ENCODE measurements at places on chromosomes 5 and 9. TPM values are rescaled to one million over a fixed set of nuclear protein-coding genes. Genes with fewer than 3 reads are reported as not detected.
A peak's percentile ranks its signal among the peaks of the same experiment; 100 is the strongest.

GRCh38 chr5:139746691-139747582 is 48.7 kb upstream of the PSD2 start:
- no peak for DNase-seq

- DNase-seq: no peak
Observed at GRCh38 chr9:72579190-72579589, 57.8 kb downstream of the TMC1 start.

NUTM2F gene
- not detected for total RNA-seq

LCN6 gene
- not detected for total RNA-seq

DNA sequence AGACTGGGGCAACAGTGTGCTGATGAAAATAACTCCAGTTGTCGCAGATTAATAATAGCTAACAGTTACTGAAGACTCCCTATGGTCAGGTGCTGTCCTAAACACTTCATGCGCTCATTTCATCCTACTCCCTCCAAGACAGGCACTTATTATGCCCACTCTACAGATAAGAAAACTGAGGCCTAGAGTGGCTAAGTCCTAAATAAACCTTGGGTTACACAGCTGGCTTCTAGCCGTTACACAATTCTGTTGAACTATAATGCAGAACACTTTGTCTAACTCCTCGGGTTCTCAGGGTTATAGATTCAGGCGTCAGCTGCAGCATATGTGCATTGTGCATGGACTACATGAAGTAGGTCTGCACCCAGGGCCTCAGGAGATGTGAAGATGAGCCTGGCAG is 103.9 kb downstream of the DAPK1 start:
- no peak for DNase-seq

- no peak for DNase-seq
Observed at GRCh38 chr5:33933723-33934169, 2.4 kb upstream of the RXFP3 start.

SEMA6A gene
- total RNA-seq: 8.5 TPM

- no peak for DNase-seq
Observed at GRCh38 chr5:127298656-127299055, 8.1 kb downstream of the MEGF10 start.

- DNase-seq: no peak
Observed at GRCh38 chr5:126137891-126138280, 285.3 kb upstream of the GRAMD2B start.

CCDC192 gene
- total RNA-seq: not detected

DNA sequence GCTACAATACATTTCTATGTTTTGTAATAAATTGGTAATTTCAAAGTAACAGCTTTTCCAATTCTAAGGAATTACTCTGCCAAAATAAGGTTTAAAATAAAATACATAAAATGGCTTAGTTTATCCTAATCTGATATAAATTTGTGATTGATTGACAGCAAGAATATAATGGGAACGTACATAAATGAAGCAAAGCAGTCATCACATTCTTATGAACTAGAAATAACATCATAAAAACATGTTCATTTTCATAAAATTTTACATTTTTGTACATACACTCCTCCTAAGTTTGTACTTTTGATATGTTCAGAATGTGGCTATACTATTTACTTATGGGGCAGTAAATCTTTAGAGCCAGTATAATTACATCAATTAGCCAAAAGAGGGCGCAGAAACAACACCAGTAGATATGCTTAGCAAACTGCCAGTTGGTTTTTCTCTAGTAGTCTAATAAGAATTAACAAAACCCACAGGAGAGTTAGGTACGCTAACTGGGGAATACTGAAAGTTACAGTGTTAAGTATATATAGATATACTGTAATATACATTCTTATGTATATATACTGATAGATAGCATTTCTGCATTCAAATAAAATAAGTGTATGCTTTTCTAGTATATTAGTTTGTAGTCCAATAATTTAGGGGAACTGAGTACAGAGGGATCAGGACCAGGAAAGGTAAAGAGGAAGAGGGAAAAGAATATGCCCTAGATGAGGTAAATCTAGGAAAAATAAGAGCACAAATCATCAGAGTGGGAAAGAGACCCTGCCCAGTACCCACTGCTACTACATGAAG is 76.8 kb downstream of the ZDHHC21 start:
- no peak for DNase-seq

- no peak for DNase-seq
Observed at GRCh38 chr5:137022725-137023124, 476.4 kb downstream of the SPOCK1 start.

GRCh38 chr5:122499585-122499984 is 187.5 kb downstream of the SNCAIP start:
- DNase-seq: no peak

TMEM215 gene
- total RNA-seq: not detected

DNA sequence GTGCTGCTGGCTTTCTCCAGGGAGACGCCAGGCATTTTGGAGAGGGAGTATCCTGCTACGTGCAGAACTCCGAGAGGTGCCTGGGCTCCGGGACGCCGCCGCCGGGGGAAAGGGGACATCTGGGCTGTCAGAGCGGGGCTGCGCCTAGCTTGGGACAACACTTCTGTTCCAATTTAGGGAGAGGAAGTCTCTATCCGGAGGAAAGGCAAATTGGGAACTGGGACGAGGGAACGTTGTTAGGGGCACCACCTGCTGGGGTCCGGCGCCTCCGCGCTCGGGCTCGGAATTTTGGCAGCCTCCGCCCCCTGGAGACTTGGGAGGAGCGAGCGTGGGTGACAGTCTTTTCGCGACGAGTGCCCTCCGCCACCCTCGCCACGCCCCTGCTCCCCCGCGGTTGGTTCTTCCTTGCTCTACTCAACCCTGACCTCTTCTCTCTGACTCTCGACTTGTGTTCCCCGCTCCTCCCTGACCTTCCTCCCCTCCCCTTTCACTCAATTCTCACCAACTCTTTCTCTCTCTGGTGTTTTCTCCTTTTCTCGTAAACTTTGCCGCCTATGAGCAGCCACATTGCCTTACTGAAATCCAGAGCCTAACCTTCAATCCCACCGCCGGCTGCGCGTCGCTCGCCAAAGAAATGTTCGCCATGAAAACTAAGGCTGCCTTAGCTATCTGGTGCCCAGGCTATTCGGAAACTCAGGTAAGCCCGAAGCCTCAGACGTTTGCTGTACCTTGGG is 1.6 kb downstream of the TSLP start:
- DNase-seq: peak; percentile 86

DNA sequence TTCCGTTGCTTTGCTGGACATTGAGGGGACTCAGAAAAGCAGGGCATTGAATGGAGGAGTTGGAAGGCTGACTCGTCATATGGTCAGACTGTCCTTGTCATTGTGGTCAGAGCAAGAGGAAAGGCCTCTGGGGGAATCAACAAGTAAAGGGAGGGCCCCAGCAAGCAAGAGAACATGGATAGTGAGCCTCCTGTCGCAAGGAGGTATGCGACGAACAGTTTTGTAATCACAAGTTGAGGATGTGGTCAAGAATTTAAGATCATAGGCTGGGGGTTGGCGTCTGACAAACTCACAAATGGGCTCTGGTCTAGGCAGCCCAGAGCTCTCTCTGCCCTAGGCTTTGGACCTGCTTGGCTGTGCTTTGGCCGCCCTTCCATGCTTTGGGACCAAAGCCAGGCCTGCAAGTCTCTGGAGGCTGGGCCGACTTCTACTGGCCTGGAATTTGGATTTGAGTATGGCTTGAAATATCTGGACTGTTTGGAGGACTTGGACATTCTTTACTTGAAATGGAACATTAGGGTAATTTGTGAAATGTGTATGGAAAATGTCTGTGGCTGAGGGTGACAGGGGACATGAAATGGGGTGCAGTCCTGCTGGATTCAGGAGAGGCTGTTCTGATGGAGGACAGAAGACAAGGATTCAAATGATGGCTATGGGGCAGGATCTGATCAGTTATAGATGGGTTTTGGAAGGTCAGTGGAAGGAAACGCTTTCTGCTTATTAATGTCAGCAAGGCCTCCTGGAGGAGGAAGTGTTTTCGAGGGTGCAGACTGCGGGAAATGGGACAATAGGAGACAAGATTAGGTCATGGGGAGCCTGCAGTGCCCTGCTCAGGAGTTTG is 19.2 kb upstream of the NDST1 start:
- peak; percentile 58 for DNase-seq

DNA sequence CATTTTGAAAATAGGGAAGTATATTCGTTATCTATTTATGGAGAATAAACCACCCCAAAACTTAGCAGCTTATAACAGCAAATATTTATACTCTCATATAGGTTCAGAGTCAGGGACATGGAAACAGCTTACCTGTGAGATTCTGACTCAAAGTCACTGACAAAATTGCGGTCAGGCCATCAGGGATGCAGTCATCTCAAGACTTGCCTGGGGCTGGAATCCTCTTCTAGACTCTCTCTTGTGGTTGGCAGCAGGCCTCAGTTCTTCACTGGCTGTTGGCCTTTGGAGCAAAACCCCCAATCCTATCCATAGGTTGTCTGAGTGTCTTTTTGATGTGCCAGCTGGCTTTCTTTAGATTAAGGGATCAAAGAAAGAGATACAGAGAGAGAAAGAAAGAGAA is 275.6 kb downstream of the SEC61B start:
- no peak for DNase-seq

GADD45G gene
- 15.7 TPM for total RNA-seq

- DNase-seq: no peak
Observed at GRCh38 chr9:135332979-135333748, 146.4 kb upstream of the PPP1R26 start.

GGTA1 gene
- total RNA-seq: 3.5 TPM

DNA sequence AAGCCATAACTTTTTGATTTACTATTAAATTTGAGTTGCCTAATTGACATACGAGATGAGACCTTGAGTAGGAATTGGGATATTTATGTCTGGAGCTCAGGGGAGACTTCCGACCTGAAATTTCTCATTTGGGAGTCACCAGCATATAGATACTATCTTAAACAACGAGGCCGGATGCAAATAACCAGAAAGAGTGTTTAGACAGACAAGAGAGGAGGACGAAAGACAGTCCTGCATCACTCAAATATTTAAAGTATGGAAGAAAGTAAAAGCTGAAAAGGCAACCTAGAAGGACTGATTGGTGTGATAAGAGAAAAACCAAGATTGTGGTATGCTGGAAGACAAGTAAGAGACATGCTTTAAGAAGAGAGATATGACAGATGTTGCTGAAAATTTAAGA is 675.0 kb upstream of the NUDT12 start:
- DNase-seq: no peak

DNA sequence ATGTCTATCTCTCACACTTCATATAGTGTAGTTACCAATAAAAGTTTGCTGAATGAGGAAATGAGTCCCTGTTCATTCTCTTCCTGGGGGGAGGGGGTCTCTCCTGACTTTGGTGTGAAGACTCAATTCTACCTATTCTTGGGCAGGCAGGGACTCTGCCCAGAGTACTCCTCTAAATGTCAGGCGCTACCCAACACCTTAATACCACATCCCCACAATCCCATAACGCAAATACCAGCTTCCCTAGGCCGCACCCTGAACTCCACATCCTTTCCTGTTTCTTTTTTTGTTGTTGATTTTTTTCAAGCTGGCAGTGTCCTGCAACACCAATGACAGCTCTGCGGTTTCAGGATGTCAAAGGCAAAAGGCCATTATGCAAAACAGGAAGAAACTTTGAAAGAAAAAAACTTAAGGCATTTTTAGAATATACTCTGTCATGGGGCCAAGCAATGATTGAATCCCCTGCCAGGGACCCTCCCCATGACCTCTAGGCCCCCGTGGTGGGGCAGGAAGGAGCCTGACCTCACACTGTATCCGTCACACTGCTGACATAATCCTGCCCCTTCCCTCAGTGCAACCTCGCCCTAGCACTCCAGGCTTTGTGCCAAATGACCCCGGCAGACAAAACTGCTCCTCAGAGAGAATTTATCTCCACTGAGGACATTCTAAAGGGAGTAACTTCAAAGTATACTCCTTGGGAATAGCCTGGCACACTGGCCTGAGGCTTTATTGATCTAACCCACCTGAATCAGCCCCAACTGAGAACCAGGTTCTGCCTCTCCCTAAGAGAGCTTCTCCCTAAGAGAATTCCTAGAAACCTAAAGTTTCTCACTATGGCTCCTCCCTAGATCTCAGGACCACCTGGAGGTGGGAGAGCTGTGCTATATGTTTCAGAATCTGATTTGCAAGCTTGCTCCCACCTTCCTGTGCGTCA is 8.0 kb downstream of the B4GALT1 start:
- DNase-seq: peak; percentile 90

N4BP3 gene
- total RNA-seq: 0.33 TPM

DPYSL3 gene
- total RNA-seq: 1.9 TPM

GRCh38 chr5:57499262-57500050 is 16.8 kb upstream of the ACTBL2 start:
- no peak for DNase-seq

IL13 gene
- 0.26 TPM for total RNA-seq

- DNase-seq: no peak
Observed at GRCh38 chr5:1777281-1778137, 22.1 kb downstream of the MRPL36 start.

- no peak for DNase-seq
Observed at GRCh38 chr5:141603923-141604717, 14.7 kb downstream of the DIAPH1 start.

Measured in right lobe of liver (tissue), 6 donors.